ENCODE measurements at places on chromosomes 1 and 21.

GRCh38 chr1:117605774-117606648 lies at the start of gene TENT5C:
TENT5C (plus strand) TSS chr1:117606048; CDS start chr1:117622869, 16,821 bp downstream.
- DNase-seq = peak; percentile 97

DNA sequence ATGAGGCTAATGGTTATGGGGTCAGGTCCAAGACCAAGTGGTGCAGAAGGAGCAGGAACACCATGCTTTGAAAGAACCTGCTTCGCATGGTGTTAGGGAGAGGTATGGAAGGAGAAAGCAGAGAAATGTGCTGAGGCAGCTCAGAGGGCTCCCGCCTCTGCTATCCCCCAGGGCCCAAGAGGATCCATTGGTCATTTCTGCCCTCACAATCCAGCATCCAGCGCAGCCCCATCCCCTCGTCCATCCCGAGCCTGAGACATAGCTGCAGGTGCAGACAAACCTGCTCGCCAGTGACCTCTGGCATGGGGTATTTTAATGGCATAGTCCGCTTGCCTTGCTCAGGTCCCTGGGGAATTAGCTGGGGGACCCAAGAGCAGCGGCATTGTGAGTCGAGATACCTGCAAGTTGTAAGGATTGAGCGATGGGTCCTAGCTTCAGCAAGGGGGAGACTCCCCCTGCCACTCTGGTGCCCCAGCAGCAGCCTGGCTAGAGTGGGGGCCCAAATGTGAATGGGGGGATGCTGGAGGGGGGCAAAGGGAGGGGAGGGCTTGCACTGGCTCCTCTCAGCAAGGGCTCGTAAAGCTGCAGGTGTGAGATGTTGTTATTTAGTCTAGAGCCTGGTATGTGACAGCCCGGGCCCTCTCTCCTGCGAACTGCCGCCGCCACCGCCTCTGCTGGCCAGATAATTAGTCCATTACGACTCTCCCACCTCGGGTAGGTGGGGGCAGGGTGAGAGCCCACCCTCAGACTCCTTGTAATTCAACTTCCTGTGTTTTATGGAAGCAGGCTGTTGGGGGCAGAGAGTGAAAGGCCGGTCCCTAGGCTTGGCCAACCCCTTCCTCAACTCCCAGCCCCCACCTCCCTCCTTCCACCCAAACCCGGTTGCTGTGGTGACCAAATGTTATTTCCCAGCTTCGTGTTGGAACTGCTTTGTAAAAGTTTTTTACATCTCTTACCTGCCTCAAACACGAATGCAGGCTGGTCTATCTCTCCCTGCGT lies 118.8 kb downstream of the RNF220 start:
- DNase-seq = no peak

DNA sequence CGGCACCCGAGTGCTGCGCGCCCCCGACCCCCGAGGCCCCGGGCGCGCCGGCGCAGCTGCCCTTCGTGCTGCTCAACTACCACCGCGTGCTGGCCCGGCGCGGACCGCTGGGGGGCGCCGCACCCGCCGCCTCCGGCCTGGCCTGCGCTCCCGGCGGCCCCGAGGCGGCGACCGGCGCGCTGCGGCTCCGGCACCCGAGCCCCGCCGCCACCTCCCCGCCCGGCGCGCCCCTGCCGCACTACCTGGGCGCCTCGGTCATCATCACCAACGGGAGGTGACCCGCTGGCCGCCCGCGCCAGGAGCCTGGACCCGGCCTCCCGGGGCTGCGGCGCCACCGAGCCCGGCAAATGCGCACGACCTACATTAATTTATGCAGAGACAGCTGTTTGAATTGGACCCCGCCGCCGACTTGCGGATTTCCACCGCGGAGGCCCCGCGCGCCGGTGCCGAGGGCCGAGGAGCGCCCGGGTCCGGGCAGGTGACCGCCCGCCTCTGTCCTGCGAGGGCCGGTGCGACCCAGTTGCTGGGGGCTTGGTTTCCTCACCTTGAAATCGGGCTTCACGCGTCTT lies 49.0 kb downstream of the SIM2 start:
- peak; percentile 28 for DNase-seq

DNA sequence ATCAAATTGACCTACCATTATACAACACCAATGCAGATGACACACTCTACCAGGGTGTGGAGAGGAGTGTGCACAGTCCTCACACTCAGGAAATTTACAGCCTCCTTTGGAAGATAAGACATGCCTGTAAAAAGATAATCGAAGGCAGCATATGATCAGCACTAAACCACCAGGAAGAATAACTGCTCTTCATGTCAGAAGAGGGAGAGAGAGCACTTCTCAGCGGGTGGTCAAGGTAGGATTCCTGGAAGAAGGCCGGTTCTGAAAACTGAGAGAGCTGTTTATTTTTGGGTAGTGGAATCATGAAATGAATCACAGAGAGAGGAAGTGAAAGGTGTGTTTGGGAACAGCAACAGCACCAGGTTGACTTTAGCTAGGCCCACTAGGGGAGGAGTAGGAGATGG lies 14.0 kb upstream of the ZNF697 start:
- peak; percentile 12 for DNase-seq

- DNase-seq = no peak
These were observed 6.2 kb upstream of the PFKL start for GRCh38 chr21:44293551-44294231.

DNA sequence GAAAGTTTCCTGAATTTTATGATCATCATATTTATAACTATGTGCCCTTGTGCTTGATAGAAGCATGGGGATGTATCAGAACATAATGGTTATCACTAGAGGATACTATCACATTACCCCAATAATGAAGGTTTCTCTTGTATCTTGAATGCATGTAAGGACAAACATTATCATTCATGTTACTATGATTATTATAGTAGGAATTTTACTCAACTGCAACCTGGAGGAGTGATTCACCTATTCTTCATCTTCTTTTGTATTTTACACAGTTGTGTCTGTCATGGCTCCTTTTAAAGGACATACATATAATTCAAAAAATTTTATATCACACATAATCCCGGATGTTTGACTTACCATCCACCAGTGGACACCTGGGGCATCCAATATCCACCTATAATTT lies 143.8 kb upstream of the TMPRSS15 start:
- no peak for DNase-seq

DNA sequence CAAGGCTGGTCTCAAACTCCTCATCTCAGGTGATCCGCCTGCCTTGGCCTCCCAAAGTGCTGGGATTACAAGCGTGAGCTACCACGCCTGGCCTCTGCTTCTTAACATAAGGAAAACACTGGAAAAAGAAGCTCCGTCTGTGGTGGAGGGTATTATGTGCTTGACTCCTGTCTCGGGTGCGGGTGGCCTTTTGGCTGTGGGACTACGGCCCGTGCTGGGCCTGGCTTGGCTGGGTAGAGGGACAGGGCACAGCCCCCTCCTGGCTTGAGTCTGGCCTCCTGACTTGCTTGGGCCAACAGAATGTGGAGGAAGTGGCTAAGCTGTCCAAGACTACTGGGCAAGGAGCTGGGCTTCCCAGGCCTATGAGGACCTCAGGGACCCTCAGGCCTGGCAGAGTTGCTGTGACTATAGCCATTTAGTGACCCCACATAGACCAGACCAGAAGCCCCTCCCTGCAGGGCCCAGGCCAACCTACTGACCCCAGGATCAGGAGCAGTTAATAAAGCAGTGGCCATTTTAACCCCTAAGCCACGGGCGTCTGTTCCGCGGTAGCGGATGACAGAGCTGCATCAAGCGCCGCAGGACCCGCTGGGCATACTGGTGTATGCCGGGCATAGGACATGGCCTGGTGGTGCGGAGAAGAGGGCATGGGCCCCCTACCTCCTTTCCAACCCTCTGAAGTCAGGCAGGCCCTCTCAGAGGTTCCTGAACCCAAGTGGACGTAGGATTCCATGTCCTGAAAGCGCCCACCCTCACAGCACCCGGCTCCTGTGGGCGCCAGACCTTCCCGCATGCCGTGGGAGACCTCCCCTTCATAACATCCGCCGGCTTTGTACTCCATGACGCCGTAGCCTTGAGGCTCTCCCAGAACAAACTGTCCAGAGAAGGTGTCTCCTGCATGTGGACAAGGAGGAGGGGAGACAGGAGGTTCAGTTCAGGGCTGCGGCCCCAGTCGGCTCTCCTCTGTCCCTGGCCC lies 4.4 kb downstream of the MORN1 start:
- no peak for DNase-seq

DNA sequence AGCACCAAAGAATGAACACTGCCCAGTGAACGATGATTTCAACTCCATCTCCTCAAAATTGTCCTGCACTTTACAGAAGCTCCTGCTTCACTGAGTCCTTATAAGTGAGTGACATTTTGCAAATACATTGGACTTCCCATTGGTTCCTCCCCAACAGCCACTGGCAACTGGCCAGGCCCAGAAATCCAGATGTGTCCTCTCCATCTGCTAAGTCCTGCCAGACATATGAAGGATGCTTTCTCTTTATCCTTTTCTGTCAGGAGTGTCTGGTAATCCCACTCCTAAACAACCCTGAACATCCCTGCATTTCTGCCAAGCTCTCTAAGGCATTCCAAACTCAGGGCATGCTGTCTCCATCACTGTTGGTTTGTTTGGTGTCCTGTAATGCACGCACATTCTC lies 271.8 kb downstream of the RRAGC start:
- no peak for DNase-seq

- DNase-seq = peak; percentile 89
These were observed at the start of gene NADK for GRCh38 chr1:1777950-1778662. NADK (minus strand) TSS chr1:1778470; CDS start chr1:1765406, 13,064 bp downstream.

DNA sequence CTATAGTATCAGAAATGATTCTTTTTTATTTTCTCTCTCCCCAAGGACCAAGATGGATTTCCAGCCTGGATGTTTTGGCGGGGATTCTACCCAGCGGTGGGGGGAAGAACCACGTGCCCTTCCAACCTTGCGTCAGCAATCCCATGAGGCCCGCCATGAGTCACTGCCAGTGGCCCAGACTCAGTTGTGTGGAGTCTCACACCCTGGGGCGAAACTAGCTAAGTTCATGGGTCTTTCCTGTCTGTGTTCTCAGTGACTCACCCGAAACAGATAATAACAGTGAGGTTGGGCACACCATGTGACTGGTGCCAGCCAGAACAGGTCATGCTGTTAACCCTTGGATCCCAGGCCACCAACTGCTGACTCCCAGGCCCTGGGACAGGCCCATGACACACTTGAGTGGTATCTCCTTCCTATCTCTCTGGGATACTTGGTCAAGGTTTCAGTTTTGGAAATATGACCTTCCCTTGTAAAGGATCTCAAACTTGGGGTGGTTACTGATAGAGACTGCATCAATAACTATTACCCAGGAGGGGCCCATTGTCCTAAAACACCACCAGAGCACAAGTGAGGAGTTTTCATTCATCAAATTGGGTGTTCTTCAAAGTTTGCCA lies 98.0 kb upstream of the DUSP10 start:
- no peak for DNase-seq

DNA sequence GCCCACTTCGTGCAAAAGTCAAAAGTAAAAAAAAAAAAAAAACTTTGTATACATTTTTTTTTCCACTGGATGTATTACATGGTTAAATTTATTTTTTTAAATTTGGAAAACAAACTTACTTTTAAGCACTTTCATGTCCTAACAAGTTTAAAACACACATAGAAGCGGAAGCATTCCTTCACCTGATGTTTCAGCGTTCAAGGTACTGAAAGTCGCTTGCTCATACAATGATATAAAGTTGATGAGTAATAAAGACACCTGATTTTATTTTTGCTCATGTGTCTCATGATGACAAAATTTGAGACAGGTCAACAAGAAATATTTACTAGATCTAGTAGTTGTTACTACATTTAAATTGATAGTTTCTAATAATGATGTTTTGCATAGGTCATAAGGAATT lies 35.5 kb downstream of the ADAMTS1 start:
- DNase-seq = no peak

DNA sequence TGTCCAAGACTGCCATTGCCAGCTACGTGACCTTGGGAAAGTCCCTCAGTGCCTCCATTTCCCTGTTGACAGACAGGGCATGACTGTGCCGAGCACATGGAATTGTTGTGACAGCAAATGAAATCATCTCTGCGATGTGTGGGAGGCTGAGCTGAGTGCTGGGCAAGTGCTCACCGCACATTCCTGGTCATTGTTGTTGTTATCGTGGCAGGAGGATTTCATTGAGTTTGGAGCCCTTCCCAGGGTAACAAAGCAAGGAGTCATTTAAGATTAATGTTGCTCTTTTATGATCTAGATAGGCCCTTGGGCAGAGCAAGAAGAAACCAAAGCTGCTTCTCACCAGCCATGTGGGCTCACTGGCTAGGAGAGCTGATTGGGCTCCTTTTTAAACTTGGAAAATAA lies 39.6 kb upstream of the ITPKB start:
- no peak for DNase-seq

DNA sequence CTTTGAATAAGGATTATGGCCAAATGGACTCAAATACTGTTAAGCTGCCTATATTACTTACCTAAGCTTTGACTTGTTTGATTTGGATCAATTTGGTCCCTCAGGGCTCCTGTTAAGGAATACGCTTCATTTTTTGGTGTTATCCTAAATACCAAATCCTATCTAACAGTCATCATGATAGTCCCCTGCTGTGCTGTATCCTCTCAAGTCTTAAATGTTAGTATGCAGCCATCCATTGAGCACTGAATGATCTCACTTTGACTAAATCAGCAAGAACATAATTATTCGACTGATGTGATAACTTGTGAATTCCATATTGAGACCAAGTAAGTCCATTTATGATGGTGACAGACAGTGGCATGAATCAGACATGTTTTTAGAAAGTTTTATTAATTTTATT lies 53.1 kb upstream of the ATF3 start:
- peak; percentile 0 for DNase-seq

DNA sequence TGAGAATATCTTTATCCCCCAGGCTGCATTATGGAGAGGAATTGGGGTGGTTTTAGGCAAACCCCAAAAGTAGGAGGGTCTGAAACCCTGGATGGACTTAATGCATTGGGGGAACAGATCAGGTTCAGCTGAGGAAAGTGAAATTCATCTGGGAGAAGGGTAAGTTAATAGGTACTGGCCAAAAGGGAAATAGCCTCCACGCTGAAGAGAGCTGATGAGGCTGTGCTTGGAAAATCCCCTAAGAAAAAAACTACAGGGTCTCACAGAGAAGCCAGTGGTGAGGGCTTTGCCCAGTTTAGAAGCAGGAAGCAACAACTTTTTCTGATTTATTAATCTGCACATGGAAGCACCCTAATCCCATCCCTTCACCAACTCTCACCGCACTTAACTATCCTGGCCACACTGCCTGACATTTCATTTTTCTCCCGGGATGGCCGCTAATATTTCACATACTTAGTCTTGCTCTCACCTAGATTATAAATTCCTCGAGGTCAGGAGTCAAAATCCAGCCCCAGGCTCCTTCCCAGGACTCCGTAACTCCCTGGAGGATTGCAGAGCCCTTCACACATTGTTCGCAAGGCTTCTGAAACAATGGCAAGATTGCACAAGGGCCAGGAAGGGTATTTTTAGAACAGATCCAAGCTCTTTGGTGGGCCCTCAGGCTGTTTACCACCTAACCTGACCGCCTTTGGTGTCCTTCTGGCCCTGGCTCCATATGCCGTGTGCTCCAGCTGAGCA lies 60.9 kb upstream of the TARBP1 start:
- DNase-seq = no peak

DNA sequence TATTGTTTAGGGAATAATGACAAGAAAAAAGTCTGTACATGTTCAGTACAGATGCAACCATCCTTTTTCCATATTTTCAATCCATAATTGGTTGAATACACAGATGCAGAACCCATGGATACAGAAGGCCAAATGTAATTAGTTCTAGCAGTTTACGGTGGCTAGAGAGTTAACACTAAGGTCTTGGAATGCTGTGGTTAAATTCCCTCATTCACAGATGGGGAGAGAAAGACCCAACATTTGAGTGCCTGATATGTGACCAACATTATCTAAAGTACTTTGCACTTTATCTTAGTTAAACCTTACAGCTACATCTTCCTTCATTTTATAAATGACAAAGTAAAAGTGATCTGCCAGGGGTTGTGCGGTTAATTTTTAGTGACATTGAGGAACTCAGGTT lies 5.3 kb downstream of the SCMH1 start:
- no peak for DNase-seq

- no peak for DNase-seq
These were observed 112.3 kb downstream of the HLX start for GRCh38 chr1:220991506-220991905.

Measured in RPMI8226 (cell line).